SK-N-SH (cell line): ENCODE measurements at places on chromosomes 1 and 21. TPM values are rescaled to one million over a fixed set of nuclear protein-coding genes. Genes with fewer than 3 reads are reported as not detected.
A peak's percentile ranks its signal among the peaks of the same experiment; 100 is the strongest.

Gene PSMB2
- polyA plus RNA-seq = 78.3 and 83.5 TPM in 2 replicates

Gene SLC16A4
- 3.0 and 5.2 TPM in 2 replicates for polyA plus RNA-seq

Gene SPRR1A
- polyA plus RNA-seq = not detected in 2 replicates

Gene LMOD1
- polyA plus RNA-seq = 2.7 and 4.9 TPM in 2 replicates

Gene TEKT2
- polyA plus RNA-seq = 1.0 and 1.2 TPM in 2 replicates

- no peaks in the 10 kb centered on the region for H3K36me3 ChIP-seq
- H3K27me3 ChIP-seq = no peaks in the 10 kb centered on the region
- H3K27ac ChIP-seq = no peak overlapping the region
- peaks cover 3% of the 10 kb centered on the region; the same call in 1 of the 2 replicates for H3K4me1 ChIP-seq
- DNase-seq = no peak
Measured at GRCh38 chr1:107954126-107954525, 10.9 kb downstream of the VAV3 start.

GRCh38 chr1:246111570-246111969 lies 395.5 kb downstream of the SMYD3 start:
- no peak overlapping the region for H3K27ac ChIP-seq
- peaks cover 12% of the 10 kb centered on the region; the same call in 1 of the 2 replicates for H3K4me1 ChIP-seq
- DNase-seq = no peak

DNA sequence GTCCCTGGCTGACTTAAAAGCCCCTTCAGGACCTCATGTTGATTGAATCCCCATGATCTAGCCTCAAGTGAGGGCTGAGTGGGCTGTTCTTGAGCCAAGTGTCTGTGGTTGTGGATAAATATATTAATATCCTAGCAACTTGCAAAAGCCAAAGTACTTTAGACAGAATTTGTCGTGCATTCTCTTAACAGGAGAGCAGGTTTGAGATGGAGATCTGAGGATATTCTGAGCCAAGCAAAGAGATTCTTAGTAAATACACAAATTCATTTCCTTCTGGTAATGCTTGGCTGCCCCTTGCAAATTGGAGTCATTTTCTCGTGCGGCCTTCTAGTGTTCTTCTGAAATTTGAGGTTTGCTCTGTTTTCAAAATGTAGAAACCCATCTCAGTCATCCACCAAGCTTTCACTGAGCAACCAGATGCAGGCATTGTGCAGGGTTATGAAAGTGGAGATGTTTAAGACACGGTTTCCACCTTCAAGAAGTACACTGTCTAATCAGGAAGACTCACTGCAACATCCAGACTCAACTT lies 242.1 kb upstream of the JUN start:
- no peaks in the 10 kb centered on the region for H3K27me3 ChIP-seq
- no peaks in the 10 kb centered on the region; the same call in 1 of the 2 replicates for H3K4me1 ChIP-seq
- H3K36me3 ChIP-seq = no peaks in the 10 kb centered on the region
- DNase-seq = no peak
- H3K27ac ChIP-seq = peak overlapping the region; percentile 50; the same call in 1 of the 2 replicates

DNA sequence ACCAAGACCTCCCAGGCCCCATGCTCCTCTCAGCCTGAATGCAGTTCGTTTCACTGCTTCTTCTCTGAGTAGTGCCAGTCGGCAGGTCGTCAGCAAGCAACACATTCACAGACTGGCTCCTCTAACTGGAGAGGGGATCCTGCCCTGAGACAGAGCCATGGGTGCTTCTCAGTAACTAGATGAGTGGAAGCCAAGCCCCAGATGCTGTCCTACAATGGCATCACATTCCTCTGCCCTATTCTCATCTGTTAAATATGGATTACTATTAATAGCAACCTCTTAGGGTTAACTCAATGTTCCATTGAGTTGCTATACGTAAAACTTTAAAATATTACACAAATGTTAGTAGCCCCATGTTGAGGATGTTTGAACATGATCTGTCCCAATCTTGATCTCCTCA lies 84.2 kb upstream of the S1PR1 start:
- H3K36me3 ChIP-seq = no peaks in the 10 kb centered on the region
- peaks cover 10% of the 10 kb centered on the region; the same call in 1 of the 2 replicates for H3K4me1 ChIP-seq
- DNase-seq = no peak
- H3K27me3 ChIP-seq = no peaks in the 10 kb centered on the region
- H3K27ac ChIP-seq = no peak overlapping the region

GRCh38 chr1:151993084-151993733 lies 450 bp downstream of the S100A10 start:
- H3K27me3 ChIP-seq = no peaks in the 10 kb centered on the region
- H3K36me3 ChIP-seq = no peaks in the 10 kb centered on the region
- peaks cover 39% of the 10 kb centered on the region for H3K4me1 ChIP-seq
- peak overlapping the region; percentile 83 for H3K4me3 ChIP-seq
- DNase-seq = no peak
- peak overlapping the region; percentile 78 for H3K27ac ChIP-seq

DNA sequence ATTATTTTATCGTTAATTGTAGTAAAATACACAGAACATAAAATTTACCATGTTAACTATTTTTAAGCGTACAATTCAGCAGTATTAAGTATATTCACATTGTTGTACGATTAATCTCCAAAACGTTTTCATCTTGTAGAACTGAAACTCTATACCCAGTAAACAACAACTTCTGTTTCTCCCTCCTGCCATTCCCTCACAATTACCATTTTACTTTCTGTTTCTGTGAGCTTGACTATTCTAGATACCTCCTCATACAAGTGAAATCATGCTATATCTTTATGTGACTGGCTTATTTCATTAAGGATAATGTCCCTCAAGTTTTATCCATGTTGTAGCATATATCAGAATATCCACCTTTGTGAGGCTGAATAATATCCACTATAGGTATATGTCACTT lies 156.8 kb downstream of the ST6GALNAC3 start:
- H3K4me3 ChIP-seq = no peak overlapping the region
- H3K27me3 ChIP-seq = no peaks in the 10 kb centered on the region
- H3K27ac ChIP-seq = no peak overlapping the region
- no peaks in the 10 kb centered on the region for H3K36me3 ChIP-seq

DNA sequence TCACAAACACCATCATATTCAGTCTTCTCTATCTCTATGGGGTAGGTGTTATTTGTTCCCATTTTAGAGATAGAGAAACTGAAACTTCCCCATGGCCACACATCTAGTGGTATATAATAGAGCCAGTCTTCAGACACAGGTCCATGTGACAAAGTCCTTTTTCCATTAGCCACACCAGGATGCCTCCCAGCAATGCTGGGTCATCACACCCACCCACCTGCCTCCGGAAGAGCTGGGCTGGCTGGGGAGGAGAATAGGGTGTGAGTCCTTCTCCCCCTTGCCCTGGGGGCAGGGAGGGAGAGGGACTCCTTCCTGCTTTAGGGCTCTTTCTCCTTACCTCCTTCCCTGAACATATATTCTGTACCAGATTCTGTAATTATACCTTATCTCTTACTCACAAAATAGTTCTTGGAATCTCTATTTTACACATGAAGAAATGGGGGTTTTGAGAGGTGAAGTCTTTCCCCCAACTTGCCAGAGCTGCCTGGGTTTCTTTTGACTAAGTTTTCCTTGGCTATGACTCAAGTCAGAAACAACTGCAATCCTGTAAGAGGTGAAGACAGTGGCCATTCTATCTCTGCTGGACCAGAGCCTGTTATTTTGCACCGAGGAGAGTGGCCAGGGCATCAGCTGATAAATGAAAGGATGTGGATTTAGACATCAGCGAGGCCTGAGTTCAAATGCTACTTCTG lies 30.0 kb downstream of the SOX13 start:
- H3K4me3 ChIP-seq = no peak overlapping the region
- H3K36me3 ChIP-seq = no peaks in the 10 kb centered on the region
- no peak overlapping the region for H3K27ac ChIP-seq
- H3K4me1 ChIP-seq = peaks cover 10% of the 10 kb centered on the region; the same call in 1 of the 2 replicates
- no peaks in the 10 kb centered on the region for H3K27me3 ChIP-seq
- no peak for DNase-seq

GRCh38 chr1:162956922-162957321 lies 95.9 kb upstream of the CCDC190 start:
- H3K27ac ChIP-seq = no peak overlapping the region
- H3K27me3 ChIP-seq = no peaks in the 10 kb centered on the region
- no peak for DNase-seq
- H3K4me1 ChIP-seq = no peaks in the 10 kb centered on the region
- H3K4me3 ChIP-seq = no peak overlapping the region

- H3K36me3 ChIP-seq = no peaks in the 10 kb centered on the region
- no peak overlapping the region for H3K4me3 ChIP-seq
- no peak overlapping the region for H3K27ac ChIP-seq
- no peaks in the 10 kb centered on the region for H3K4me1 ChIP-seq
- peak; percentile 65 for DNase-seq
- H3K27me3 ChIP-seq = no peaks in the 10 kb centered on the region; the same call in 1 of the 2 replicates
Measured at GRCh38 chr1:147494998-147495580, 46.2 kb upstream of the BCL9 start.

- no peak overlapping the region for H3K27ac ChIP-seq
- H3K36me3 ChIP-seq = peaks cover 10% of the 10 kb centered on the region; the same call in 1 of the 2 replicates
- no peak for DNase-seq
- H3K27me3 ChIP-seq = no peaks in the 10 kb centered on the region
Measured at GRCh38 chr1:7989762-7990428, 28.4 kb downstream of the PARK7 start.

DNA sequence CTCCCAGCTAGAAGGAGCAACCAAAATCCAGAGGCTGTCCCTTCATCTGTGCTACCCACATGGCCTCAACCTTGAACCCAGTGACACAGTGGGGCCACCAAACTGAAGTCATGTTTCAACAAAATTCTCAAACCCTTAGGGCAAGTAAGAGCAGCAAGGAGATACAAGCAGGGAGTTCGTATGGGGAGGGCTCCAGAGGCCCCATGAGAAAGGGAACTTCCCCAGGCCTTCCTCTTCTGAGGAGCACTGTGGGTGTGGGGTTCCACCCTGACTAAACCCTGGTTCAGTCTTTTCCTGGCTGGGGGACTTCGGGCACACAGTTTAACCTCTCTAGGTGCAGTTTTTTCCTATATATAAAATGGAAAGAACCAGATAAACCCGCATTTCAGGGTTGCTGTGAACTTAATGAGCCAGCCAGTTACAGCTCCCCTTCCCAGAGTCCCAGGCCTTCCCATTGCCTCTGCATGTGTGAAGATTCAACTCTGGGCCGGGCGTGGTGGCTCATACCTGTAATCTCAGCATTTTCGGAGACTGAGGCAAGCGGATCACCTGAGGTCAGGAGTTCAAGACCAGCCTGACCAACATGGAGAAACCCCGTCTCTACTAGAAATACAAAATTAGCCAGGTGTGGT lies 8.0 kb upstream of the THEMIS2 start:
- H3K4me1 ChIP-seq = peaks cover 12% of the 10 kb centered on the region
- no peaks in the 10 kb centered on the region for H3K36me3 ChIP-seq

GRCh38 chr1:10528066-10529014 lies 53.6 kb downstream of the PEX14 start:
- DNase-seq = no peak
- H3K27ac ChIP-seq = peak overlapping the region; percentile 22; the same call in 1 of the 2 replicates
- peak overlapping the region; percentile 52 for H3K4me3 ChIP-seq
- H3K27me3 ChIP-seq = no peaks in the 10 kb centered on the region
- H3K36me3 ChIP-seq = no peaks in the 10 kb centered on the region

DNA sequence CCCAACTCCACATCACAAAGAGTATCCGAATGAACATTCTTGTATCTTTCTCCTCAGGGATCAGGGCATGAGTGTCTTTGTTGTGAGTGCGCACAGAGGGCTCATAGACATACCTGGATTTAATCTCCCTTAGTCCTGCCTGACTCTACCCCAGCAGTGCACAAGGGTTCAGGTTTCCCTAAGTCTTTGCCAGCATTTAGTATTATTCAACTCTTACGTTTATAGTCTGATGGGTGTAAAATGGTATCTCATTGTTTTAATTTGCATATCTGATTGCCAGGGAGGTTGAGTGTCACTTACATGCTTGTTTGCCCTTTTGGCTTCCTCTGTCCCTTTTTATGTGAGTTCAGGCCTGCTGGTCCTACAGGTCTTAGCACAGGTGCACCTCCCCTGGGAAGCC lies 49.5 kb downstream of the FOXD2 start:
- DNase-seq = no peak
- H3K27me3 ChIP-seq = no peaks in the 10 kb centered on the region; the same call in 1 of the 2 replicates
- H3K4me3 ChIP-seq = no peak overlapping the region
- no peaks in the 10 kb centered on the region for H3K4me1 ChIP-seq

DNA sequence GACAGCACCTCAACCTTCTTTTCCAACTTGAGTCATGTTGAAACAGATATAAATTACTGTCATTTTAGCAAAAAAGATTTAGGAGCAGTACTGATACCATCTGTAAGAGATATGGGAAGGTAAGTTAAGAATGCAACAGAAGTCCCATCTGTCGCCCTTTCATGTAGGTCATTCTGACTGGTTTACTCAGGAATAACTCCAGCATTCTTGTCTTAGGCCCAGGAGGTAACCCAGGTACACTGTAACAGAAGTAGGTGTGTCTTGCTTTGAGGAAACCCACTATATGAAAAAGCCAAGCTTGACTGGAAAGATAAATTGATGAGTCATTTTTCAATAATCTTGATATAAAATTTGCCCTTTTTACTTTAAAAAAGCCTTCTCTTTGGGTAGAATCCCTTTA lies 35.4 kb downstream of the PGM1 start:
- H3K36me3 ChIP-seq = peaks cover 19% of the 10 kb centered on the region
- peaks cover 2% of the 10 kb centered on the region for H3K4me1 ChIP-seq
- H3K27me3 ChIP-seq = no peaks in the 10 kb centered on the region
- DNase-seq = no peak
- no peak overlapping the region for H3K4me3 ChIP-seq

DNA sequence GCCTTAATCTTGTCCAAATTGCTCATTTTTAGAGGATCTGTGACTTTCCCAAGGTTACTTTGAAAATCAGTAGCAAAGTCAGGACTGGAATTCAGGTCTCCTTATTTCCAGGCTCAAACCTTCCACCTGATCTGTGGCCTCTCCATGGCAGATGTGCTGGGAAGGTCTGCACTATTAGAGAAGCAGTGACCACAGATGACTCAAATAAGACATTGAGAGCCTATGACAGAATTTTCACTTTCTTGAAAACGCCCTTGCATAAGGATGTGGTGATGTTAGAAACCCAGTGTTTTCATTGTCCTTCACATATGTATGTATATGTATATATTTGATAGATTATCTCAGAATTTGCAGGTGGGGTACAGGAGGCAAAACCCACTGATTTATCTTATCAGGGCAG lies 45.3 kb downstream of the TTC39A start:
- H3K27ac ChIP-seq = no peak overlapping the region
- H3K4me3 ChIP-seq = no peak overlapping the region
- no peaks in the 10 kb centered on the region for H3K36me3 ChIP-seq
- no peaks in the 10 kb centered on the region for H3K27me3 ChIP-seq
- peaks cover 8% of the 10 kb centered on the region; the same call in 1 of the 2 replicates for H3K4me1 ChIP-seq
- DNase-seq = no peak

DNA sequence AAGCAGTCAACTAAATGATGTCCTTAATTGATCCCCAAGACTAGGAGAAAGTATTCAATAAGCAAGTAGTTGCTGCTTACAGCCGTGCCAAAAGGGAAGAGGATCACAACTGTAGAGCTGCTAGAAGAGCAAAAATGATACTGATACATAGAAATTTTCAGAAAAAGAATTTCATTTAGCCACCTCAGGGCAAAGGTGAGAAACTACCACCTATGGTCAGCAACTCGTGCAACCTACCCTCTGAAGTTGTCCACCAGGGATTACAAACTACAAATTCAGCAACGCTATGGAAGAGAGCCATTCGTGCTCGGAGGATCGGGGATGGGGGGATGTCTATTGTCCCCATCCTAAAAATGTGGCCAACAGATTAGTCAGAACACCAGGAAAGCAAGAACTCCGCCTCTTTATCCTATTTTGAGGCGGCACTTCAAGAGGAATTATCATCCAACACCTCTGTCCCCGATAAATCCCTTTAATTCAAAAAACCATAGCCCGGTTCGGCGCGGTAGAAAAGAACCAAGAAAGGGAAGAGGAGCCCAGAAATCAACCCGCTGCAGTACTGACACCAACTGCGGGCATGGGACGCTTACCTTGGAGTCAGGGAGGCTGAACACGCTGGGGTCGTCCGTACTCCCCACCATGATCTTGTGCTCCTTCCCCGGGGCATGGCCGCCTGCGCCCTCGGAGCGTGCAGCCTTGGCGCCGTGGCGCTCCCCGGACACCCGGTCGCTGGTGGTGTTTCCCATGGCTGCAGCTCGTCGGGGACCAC lies 687 bp downstream of the PRKAB2 start:
- DNase-seq = peak; percentile 43
- peaks cover 2% of the 10 kb centered on the region for H3K36me3 ChIP-seq
- peak overlapping the region; percentile 93 for H3K27ac ChIP-seq
- H3K4me3 ChIP-seq = peak overlapping the region; percentile 87
- no peaks in the 10 kb centered on the region for H3K27me3 ChIP-seq
